BJ (cell line): ENCODE measurements at places on chromosomes 12 and 14.

GRCh38 chr12:105644770-105645169 is 314.3 kb downstream of the C12orf75 start:
- DNase-seq, result no peak

GRCh38 chr12:3995306-3995705 is 122.1 kb upstream of the PARP11 start:
- DNase-seq, result no peak

GRCh38 chr14:89672636-89673511 is 255.8 kb upstream of the FOXN3 start:
- DNase-seq, result no peak

- no peak for DNase-seq
These were observed 50.3 kb downstream of the DAO start for GRCh38 chr12:108930155-108930554.

- DNase-seq, result no peak
These were observed 843.8 kb downstream of the C12orf50 start for GRCh38 chr12:87185367-87185766.

- no peak for DNase-seq
These were observed 22.2 kb downstream of the P2RX4 start for GRCh38 chr12:121232163-121232562.

- DNase-seq, result no peak
These were observed 121.5 kb upstream of the ATF7IP start for GRCh38 chr12:14243941-14244340.

- DNase-seq, result no peak
These were observed 48.5 kb downstream of the SUDS3 start for GRCh38 chr12:118424884-118425283.

DNA sequence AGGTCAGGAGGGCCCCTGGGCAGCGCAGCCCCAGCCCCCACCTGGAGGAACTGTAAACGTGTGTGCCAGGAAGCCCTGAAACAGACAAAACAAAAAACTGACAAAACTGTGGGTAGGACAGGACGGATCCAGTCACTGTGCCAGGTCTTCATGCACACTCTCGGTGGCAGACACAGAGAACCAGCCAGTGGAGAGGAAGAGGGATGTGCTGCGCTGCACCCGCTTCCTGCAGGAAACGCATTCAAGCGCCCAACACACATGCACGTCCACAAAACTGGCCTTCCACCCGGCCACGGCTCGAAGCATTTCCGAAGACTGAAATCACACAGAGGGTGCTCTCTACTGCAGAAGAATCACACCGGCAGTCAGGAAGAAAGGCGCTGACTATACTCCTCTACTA is 16.9 kb downstream of the BRF1 start:
- DNase-seq, result no peak

DNA sequence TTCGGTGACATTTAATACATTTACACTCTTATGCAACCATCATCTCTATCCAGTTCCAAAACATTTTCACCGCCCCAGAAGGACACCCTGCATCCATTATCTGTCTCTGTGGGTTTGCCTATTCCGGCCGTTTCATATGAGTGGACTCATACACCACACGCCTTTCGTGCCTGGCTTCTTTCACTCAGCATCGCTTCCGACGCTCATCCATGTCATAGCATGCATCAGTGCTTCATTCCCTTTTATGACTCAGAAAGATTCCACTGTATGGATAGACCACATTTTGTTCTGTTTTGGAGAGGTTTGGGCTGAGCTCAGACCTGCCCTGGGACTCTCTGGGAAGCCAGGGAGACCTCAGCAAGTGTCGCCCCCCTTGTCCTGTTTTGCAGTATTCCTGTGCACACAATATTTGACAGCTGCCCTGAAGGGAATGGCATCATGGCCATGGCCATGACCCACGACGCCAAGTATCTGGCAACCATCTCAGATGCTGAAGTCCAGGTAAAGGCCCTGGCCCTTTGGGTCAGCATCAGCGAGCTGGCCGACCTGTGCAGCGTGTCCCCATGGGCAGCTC is 23.8 kb downstream of the CFAP251 start:
- no peak for DNase-seq

DNA sequence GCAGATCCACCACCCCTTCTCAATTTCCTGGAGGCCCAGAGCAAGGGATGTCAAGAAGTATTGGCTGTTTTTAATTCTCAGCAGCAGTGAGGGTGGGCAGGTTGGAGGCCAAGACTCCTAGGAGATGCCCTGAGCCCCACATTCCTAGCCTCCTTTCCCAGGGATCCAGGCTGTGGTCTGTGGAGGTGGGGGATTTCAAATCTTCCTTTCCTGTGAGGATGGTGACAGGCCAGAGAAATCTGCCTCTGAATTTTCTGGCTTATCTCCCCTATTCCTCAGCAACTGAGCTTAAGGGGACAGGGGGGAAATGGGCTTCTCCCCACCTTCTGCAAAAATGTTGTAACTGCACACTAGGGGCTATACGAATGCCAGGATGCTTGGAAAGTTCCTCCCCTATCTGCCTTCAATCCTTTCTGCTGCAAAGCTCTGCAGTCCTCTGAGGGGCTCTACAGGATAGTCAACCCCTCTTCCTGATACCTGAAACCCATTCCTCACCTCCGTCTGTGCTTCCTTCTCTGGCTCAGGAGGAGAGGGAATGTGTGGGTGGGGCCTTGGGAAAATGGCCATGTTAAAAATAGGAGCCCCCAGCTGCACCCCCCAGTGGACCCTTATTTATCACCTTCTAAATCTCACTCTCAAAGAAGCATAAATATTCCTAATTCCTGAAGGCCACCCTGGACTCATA is 6.6 kb downstream of the GPR84 start:
- no peak for DNase-seq

DNA sequence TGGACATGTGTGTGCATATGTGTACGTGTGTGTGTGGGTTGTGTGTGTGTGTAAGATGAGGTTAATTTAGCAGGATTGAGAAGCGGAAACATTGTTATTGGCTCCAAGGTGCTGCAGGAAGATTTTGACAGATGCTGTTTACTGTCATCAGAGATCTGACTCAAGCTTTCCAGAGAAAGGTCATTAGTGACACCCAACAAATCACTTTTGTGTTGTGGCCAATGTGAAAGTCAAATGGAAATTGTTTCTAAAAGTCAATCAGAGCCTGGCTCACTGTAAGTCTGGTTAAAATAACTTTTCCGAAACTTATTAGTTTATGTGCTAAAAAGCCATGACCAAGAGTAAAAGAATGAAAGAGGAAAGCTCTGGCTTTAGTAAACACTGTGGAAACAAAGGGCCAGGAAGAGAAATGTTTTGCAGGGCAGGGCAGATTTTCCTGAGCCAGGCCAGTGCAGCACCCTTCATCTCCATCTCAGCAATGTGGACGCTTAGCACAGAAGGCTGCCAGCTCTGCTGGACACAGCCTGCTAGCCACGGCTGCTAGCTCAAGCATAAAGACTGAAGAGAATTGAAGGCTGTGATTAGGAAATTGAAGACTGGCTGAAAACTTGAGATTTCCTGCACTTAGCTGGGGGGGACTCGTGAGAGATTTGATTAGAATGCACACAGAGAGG is 235.8 kb downstream of the NEDD1 start:
- no peak for DNase-seq

DNA sequence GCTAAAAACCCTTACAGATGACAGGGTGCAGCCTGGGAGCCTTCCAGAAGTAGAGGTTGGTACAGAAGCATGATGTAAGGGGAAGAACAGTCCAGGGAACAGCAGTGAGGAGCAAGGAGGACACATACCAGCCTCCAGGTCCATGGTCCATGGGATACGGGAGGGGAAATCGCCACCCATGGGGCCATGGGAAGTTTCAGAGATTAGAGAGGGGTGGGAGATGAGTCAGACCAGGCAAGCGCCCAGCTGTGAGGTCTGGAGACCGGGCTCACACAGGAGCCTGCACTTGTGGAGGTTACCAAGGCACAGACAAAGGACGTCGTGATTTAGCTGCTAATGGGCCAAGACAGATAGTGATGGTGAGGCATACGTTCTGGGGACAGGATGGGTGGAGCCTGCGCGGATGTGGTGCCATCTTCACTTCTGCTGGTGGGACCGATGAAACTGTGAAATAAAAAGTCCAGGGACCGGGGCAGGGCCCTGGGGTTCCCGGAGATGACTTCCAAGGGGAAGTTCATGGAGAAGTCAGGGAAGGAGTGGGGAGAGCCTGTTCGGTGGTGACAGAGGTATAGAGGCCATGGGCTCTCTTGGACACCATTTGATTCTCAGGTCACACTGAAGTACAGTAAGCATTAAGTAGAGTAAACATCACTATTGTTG is 17.7 kb upstream of the LRP1-AS start:
- DNase-seq, result no peak

GRCh38 chr12:30997685-30998440 is 71.3 kb downstream of the TSPAN11 start:
- DNase-seq, result no peak

GRCh38 chr14:99621948-99622347 is 17.9 kb upstream of the CCDC85C start:
- DNase-seq, result no peak

DNA sequence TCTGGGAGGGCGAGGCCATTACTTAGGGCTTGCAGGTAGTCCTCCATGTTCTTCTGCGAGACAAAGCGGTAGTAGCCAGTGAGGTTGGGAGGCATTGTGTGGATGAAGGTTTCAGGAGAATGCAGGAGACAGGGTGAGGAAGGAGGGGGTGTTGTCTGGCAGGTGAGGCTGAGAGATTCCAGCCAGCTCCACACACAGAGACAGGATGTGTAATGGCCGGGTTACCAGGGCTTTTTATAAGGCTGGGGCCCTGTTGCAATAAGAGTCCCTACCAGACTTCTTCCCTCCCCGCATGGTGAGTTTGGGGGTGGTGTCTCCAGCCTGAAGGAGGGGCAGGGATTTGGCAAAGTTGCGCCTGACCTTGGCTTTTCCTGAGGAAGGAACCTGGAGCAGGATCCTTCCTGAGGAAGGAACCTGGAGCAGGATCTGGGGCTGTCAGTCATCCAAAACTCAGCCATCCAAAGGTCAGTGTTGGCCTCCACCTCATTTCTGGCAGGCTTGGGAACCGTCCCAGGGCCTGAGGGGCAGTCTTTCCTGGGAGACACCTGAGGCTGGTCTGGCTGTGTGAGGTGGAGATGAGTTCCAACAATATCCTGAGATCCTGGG is at the start of gene RBP5:
TSS of gene RBP5 (minus strand) at position 209 of the 606 bp plus-strand sequence. CDS start at position 95, 114 bp downstream.
- DNase-seq, result no peak

DNA sequence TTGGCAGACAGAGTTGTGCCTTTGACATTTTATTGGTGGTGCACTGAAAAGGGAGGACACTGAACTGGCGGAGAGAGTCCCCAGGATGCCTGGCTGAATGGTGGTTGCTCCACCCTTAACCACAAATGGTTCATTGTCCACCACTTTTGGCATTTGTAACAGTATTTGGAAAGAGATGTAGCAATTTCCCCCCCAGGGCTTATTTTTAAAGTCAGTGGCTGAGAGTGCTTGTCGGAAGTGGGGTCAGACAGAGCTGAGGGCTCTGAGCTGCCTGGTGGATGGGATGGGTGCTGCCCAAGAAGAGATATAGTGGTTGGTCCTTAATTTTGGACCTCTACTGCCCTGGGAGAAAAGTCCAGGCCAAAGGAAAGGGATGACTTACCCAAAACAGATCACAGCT is 31.5 kb upstream of the FGF6 start:
- no peak for DNase-seq

DNA sequence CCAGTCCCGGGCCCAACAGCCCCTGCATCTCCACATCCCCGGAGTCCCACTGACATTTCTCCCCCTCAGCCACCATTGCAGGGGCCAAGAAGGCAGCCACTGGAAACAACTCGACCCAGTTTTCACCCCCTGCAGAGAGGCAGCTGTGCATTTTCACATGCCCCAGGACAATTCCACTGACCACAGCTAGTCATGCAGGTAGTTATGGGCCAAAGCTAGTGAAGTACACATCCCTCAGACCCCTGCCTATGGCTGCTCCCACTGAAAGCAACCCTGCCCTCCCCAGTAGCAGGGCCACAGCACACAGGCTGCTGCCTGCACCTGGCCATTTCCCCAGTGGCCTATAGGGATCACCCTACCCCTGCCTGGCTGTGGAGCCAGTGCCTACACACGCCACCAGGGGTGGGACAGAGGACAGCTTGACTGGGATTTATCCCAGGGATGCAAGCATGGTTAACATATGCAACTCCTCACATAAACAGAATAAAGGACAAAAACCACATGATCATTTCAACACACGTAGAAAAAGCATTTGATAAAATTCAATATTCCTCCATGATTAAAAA is 154.0 kb downstream of the NDUFA12 start:
- DNase-seq, result no peak

DNA sequence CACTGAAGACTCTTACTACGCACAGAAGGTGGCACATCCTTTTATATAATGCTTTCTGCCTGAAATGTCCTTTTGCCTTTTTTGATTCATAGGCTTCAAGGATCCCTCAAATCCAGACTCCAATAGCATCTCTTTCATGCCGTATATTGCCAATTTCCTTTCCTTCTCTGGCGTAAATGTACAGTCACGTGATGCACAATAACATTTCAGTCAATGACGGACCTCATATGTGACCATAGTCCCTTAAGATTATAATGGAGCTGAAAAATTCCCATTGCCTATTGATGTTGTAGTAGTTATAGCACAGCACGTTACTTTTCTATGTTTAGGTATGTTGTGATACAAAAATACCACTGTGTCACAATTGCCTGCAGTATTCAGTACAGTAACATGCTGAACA is 196.3 kb downstream of the MSRB3 start:
- DNase-seq, result no peak

DNA sequence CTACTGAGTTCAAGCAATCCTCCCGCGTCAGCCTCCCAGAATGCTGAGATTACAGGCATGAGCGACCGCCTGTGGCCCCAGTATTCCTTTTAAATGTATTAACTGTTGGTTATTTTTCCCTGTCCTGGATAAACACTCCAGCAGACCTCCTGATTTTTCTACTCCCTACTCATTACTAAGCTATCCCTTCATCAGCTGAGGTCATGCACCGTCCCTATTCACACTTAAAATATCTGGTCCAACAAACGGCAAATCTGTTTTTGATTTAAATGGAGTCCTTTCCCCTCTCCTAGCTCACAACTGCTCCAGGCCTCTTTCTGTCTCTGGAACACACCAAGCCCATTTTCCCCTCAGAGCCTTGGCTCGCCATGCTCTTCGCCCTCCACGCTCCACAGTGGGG is 1003.3 kb upstream of the TMEM132C start:
- DNase-seq, result no peak

DNA sequence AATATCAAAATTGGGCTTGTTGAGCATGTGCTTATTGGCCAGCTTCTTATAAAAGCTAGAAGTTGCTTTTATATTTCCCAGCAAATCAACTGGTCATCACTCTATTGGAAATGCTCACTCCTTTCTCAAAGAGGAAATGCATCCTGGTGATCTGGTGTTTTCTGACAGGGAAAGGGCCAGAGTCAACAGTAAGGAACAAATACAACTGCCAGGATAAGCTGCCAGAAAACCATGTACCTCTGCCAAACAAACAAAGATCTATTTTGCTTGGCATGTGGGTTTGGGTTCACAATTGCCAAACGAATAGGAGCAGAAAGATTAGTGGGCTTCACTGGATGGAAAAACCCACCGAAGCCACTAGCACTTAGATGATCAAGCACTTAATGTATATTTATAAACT is 126.9 kb upstream of the PDZRN4 start:
- no peak for DNase-seq

GRCh38 chr12:116736962-116737773 is 701 bp downstream of the SPRING1 start:
- DNase-seq, result no peak
